Stimulated activated CD8-positive, alpha-beta memory T cell treated with anti-CD3 and anti-CD28 coated beads, Interleukin-15, amount 100 ng/mL, for 24 hours (primary cell): ENCODE measurements at places on chromosomes 5 and 9.

- no peak for DNase-seq
Observed at GRCh38 chr9:79551994-79552393, 19.8 kb upstream of the TLE4 start.

DNA sequence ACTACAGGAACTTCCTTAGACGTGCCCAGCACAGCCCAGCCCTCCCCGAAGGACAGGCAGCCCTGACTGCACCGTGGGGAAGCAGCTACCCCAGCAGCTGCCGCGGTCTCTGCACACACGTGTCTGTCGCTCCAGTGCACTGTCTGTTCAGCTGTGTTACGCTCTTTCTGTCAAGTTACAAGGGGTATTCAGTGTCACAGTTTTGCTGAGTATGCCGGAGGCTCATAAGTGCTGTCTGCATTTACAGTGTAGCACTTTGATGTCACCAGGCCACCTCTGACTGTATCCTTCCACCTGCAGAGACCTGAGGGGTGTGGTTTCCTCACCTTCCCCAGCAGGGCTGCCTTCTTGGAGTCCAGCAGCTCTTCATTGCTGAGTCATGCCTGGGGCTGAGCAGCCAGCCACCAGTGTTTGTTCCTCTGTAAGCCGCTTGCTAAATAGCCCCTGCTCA, 126.8 kb downstream of the EHMT1 start:
- no peak for DNase-seq

DNA sequence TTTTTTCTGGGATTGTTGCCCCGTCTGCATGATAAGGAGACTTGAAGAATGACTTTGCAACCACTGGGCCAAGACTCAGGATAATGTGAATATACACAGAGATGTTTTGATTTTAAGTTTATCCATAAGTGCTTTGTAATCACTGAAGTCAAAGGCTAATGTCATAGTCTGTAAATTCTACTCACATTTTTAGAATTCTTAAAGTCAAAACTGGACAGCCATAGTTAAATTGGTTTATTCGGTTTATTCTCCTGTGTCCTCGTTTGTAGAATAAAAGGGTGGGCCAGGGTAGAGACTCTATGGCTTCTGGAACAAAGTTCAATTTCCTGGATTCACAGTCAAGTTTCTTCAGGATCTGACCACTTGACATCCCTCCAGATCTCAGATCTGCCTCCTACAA, 327.7 kb upstream of the TNC start:
- no peak for DNase-seq

- DNase-seq, result no peak
Observed at GRCh38 chr9:21715408-21715807, 87.0 kb upstream of the MTAP start.

GRCh38 chr5:122101636-122102285, 23.7 kb upstream of the LOX start:
- DNase-seq, result no peak

DNA sequence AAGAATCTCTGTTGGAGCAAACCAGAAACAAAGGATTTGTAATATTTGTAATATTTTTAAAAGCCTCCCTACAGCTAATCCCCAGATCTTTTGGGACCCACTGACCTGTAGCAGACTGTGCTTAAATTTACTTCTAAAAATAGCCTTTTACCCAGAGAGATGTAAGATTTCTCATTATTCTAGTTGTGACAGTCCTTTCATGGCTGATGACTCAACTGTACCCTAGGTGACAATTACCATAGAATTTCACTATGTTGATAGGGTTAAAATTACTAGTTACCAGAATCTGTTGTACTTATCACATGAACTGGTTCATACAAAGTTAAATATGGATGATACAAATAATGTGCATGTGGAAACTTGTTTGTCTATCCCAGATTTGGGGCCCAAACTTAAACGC, 543.9 kb upstream of the SEMA6A start:
- no peak for DNase-seq

- no peak for DNase-seq
Observed at GRCh38 chr5:168951356-168951755, 349.6 kb downstream of the SLIT3 start.

DNA sequence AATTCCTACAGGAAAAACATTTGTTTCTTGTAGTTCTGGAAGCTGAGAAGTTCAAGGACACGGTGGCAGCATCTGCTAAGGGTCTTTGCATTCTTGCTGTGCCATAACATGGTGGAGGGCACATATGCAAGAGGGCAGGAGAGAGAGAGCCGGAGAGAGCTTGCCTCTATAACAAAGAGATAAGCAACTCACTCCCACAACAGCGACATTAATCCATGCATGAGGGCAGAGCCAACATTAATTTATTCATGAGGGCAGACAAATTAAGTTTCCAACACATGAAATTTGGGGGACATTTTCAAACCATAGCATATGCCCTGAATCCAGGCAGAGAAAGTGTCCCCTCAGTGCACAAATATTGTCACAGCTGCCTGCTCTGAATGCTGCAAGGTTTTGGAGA, 4.4 kb upstream of the GTF3C5 start:
- DNase-seq, result no peak

DNA sequence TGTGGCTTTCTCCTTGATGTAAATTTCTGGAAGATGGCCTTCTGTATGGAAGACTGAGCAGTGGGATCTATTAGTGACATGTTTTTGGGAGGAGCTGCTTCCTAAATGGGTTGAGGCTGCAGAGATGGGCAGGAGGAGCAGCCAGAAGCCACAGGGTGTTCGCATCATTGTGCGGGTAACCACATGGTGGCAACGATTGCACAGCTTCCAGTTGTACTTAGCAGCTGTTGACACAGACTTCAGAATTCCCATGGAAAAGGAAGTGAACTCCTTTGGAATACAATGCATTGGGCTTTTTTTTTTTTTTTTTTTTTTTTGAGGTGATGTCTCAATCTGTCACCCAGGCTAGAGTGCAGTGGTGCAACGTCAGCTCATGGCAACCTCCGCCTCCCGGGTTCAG, 297.3 kb downstream of the NR3C1 start:
- DNase-seq, result no peak

DNA sequence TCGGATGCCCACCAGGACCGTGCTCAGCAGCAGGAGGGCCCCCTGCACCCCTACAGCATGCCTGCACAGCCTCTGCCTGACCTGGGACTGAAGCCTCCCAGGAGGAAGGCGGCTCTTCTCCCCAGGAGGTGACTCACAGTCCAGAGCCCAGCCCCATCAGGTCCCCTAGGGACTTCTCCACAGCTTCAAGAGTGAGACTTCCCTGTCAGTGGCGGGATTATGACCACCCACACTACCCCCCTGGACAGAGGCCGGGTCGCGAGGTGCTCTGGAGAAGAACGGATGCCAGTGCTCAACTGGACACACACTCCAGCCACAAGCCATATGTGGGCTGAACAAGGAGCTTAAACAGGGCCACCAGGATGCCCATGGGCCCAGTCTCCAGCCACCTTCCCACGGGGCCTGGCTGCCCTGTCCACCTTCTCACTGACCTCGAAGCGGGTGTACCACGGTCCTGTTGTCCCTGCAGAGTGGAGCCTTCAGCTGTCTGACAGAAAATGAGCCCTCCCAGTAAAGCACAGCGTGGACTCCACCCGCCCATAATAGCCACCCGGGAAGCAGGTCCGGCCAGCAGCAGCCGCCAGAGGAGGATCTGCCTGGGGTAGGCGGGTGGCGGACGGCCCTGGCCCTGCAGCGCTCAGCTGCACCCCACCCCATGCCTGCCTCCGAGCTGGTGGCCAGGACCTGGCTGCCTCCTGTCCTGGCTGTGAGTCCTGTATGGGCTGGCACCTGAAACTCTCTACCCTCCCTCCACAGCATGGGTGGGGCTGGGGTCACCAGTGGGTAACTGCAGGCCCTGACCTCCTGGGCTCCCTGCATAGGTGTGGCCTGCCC, 54.7 kb downstream of the SEMA4D start:
- DNase-seq, result no peak

DNA sequence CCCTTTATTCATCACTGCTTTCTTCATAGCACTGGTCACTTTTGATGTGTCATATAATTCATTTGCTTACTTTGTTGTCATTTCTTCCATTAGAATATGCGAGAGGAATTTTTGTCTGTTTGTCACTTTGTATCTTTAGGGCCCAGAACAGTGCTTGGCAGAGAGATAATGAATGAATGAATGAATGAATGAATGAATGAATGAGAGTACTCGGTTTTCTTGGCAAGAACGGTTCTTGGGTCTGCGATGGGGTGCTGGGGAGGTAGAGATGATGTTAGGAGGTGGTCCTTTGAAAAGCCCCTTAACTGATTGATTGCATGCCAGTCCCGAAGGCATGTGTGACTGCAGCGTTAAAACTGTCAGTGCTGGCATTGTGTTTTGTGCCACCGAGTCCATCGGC, 52.4 kb upstream of the LRRTM2 start:
- no peak for DNase-seq

DNA sequence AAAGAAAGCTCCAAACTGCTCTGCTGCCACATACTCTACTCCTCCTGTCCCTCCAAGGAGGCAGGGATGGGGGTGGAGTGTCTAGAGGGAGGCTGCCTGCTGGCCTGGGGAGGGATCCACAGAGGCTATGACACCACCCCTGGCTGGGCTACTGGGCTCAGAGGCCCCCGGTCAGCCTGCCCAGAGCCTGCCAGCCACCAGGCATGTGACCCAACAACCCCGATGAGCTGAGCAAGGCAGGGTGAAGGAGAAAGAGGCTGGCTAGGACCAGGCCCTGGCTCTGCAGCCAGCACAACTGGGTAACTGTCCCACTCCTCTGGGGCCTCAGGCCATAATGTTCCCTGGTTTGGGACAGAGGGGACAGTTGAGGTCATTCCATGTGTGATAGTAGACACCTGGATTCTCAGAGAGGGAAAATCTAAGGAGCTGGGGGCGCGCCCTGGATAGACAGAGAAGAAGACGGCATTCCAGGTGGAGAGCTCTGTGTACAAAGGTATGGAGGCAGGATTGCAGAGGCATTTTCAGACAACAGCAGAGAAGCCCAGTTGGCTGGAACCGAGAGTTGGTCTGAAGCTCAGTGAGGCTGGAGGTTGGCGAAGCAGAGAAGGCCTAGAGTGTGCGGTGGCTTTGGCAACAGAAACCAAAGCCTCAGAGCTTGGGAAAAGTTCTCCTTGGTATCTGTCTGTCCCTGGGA, 33.8 kb upstream of the IL17B start:
- no peak for DNase-seq

- DNase-seq, result no peak
Observed at GRCh38 chr5:140202078-140202477, 27.1 kb downstream of the CYSTM1 start.

DNA sequence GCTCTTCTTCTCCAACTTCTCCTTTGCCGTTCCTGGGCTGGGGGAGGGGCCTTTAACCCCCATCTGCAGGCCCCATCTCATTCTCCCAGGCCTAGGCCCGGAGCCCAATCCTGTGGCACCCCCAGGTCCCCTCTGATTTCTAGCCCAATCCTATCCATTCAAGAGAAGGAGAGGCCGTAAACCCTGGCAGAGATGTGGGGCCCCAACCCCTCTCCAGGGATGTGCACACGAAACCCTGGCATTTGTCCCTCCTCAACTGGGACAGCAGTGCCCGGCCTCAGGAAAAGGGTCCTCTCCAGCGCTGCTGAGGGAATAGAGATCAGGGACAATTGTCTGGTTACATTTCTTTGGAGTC, 24.2 kb upstream of the ADAMTS2 start:
- DNase-seq, result no peak

- DNase-seq, result no peak
Observed at GRCh38 chr9:20559231-20559890, 62.9 kb downstream of the MLLT3 start.

GRCh38 chr9:94705162-94705702, 21.3 kb upstream of the AOPEP start:
- no peak for DNase-seq

DNA sequence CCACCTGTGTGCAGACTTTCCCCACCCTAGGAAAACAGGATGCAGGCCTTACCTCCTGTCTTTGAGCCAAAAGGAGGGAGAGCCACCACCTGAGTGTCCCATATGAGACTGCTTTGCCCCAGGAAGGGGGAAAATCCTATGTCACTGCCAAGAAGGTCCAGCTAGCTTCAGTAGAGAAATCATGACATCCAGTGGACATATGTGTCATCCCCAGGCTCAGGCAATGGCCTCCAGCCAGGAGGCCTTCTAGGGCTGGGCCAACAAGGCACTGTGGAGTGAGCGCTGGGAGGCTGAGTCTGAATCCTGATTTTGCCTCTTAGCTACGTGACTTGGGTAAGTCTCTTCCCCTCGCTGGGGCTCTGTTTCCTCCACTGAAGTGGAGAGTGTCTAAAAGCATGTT, 60.2 kb downstream of the SMIM23 start:
- DNase-seq, result no peak

- DNase-seq, result no peak
Observed at GRCh38 chr5:95162231-95162992, 122.5 kb downstream of the MCTP1 start.

DNA sequence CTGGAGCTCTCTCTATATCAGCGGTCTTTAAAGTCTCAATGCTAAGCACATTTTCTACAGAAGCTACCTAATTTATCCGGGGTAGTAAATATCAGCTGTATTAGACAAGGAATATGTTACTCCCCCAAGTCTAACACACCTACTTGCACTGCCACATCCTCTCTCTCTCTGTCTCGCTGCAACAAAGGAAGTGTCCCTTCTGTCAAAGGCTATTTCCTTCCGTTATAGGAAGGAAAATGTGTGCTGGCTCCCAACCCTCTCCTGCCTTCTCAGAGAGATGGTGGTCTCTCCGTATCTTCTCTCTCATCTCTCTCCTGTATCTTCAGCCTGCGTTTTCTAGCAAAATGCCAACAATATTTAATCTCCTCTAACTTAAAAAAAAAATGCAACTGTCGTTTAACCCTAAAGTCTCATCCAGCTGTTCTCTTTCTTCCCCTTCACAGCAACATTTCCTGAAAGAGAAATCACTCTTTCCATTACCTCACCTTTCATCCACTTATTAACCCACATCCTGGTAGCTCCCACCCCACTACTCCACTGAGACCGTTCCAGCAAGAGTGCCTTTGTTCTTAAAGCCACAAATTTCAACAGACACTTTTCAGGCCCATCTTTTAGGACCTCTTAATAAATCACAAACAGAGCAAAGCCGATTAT, 2.3 kb downstream of the TTF1 start:
- DNase-seq, result no peak

DNA sequence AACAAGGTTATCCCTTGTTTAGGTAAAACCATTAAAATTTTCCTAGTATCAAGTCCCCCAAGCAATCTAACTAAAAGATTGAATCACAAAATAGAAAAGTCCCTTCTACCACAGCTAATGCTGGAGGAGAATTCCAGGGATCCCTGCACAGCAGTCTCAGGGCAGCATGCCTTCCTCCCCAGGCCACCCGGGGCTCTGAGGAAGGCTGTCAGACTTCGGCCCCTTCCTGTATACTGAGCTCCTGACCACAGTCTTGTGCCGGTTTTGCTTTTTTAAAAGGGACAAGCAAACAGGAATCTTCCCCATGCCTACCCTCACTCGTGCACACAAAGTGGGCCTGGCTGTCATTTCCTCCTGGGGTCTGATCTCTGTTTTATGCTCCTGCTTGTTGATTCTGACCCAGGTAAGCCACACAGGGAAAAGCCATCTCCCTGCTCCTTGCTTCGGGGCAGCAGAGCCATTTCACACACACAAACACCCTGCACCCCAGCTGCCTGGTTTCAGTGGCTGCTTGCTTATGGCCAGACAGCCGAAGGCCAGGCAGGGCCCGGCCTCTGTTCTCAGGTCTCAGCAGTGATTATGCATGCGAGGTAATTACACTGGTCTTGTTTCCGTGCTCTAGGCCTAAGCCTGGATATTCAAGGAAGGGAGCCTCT, 211.9 kb downstream of the NXNL2 start:
- DNase-seq, result no peak

- DNase-seq, result no peak
Observed at GRCh38 chr9:109730228-109730627, 49.8 kb upstream of the PALM2AKAP2 start.
